D721Med (cell line): ENCODE measurements at places on chromosomes 1 and 21.

GRCh38 chr1:213925531-213926182 is 62.1 kb upstream of the PROX1 start:
- no peak for DNase-seq

- DNase-seq = no peak
Measured at GRCh38 chr1:24745711-24746413, 615 bp downstream of the CLIC4 start.

DNA sequence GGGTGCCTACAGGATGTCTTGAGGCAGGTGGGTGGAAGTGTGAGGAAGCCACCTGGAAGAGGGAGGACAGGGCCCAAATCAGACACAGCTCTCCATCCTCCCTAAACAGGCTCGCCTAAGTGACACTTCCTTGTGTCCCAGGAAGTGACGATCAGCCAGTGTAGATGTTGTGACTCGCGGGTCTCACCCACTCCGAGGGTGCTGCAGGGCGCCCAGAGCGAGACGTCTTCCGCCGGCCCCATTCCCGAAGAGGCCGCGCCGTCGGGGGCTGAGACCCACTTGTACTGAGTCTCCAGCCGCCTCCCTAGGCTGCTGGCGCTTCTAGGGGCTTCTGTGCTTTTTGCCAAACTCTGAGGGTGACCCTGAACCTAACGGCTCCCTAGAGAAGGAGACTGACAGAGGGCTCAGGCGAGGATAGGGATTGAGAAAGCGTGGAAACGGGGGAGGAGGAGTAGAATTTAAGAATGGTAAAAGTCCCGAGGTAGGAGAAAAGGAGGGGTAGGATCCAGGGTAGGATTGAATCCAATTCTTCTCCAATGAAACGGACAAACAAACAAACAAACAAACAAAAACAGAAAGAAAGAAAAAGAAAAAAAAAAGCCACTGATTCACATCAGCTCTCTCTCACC is 543 bp upstream of the MARK1 start:
- DNase-seq = no peak

DNA sequence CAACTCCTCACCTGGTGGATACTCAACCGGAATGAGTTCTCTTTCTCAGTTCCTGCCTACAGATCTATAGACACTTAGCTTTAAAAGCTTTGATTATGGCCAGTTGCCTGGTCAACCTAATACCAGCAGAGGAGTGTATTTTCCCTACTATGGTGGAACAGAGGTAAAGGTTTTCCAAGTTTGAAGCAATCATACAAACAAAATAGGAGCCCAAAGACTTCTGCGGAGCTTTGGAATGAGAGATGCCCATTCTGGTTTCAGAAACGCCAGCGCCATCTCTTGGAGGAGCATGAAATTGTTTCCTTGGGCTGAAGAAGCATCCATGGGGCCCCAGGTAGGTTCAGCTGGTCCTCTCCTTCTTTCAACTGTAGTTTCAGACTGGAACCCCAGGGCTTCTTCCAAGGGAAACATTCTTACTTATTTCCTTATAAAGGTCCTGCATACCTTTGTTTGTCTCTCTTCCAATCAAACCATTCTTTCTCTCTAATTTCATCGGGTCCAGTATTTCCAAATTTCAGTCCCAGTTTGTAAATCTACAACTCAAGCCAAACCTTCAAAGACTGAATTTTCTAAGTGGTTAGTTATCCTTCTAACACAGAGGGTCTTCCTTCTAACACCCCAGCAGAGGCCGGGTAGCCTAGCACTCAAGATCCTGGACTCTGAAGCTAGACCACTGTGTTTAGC is 95.9 kb downstream of the KCNJ15 start:
- peak; percentile 44 for DNase-seq

GRCh38 chr1:21525340-21525717 is 16.1 kb downstream of the ALPL start:
- no peak for DNase-seq

GRCh38 chr1:13482600-13482999 is 31.2 kb downstream of the LRRC38 start:
- DNase-seq = no peak

GRCh38 chr1:8632102-8632501 is 185.3 kb downstream of the RERE start:
- no peak for DNase-seq

GRCh38 chr1:155882235-155882634 is 22.9 kb downstream of the SYT11 start:
- no peak for DNase-seq

GRCh38 chr1:15485636-15486035 is 9.7 kb downstream of the CELA2B start:
- DNase-seq = no peak
